ENCODE measurements at places on chromosomes 1 and 21.

GRCh38 chr21:41921021-41921420 is 32.8 kb downstream of the C2CD2 start:
- DNase-seq, result no peak

GRCh38 chr1:37890378-37891014 is 31.1 kb upstream of the MTF1 start:
- no peak for DNase-seq

DNA sequence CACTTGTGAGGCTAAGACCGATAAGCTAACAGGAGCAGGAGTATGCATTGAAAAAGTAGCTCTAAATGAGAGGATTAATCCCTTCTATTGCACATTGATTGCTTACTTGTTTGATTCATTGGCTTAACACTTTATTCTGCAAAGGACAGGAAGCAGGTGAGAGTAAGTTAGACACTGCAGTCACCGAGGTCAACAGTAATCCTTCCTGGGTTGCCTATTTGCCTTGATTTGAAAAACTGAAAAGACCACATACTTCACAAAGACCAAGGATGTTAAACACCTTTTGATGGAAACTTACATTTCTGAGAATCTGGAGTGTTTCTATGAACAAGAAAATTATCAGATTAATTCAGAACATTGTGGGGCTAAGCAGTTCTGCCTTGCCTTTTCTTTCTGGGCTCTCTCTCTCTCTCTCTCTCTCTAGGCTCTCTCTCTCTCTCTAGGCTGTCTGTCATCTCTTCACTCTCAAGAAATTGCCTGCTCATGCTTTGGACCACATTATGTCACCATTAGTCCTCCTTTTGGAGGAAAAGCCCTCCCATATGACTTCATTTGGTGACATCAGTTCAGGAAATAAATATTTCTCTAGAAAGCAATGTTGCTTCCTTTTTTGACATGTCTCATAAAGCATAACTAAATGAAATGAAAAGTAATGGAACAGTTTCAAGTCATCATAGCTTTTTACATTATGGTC is 103.8 kb downstream of the TNFSF18 start:
- DNase-seq, result no peak

DNA sequence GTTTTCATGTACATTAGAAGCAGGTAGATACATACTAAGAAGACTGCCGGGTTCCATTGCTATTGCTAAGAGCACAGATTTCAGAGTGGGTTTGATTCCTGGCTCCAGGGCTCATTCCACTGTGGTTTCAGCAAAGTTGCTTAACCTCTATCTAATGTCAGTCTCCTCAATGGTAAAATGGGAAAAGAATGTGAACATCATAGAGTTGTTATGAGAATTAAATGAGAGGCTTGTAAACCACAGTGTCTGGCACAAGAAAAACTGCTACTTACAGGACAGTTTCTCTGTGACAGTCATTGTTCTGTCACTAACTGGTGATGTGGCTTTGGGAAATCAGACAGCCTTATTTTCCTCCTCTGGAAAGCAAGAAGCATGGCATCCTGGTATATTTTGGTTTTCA is 10.7 kb upstream of the PLXNA2 start:
- DNase-seq, result no peak

- DNase-seq, result no peak
Observed at GRCh38 chr1:3029991-3030662, 8.9 kb downstream of the ACTRT2 start.

GRCh38 chr1:109499081-109499480 is 5.2 kb downstream of the CYB561D1 start:
- DNase-seq, result no peak

GRCh38 chr1:183734543-183735036 is 70.3 kb upstream of the RGL1 start:
- no peak for DNase-seq

GRCh38 chr1:59520827-59521418 is 224.0 kb downstream of the FGGY start:
- DNase-seq, result no peak

GRCh38 chr1:99328171-99328570 is 63.9 kb downstream of the PLPPR4 start:
- DNase-seq, result no peak
